ENCODE measurements at places on chromosomes 6 and 20. TPM values are rescaled to one million over a fixed set of nuclear protein-coding genes. Genes with fewer than 3 reads are reported as not detected.
A peak's percentile ranks its signal among the peaks of the same experiment; 100 is the strongest.

GRCh38 chr6:44176762-44177509, 18.3 kb downstream of the CAPN11 start:
- no peak for DNase-seq

The MRAP2 gene
- polyA plus RNA-seq: 4.2 TPM

- no peak for DNase-seq
Measured at GRCh38 chr20:63627751-63628245, 897 bp upstream of the GMEB2 start.

DNA sequence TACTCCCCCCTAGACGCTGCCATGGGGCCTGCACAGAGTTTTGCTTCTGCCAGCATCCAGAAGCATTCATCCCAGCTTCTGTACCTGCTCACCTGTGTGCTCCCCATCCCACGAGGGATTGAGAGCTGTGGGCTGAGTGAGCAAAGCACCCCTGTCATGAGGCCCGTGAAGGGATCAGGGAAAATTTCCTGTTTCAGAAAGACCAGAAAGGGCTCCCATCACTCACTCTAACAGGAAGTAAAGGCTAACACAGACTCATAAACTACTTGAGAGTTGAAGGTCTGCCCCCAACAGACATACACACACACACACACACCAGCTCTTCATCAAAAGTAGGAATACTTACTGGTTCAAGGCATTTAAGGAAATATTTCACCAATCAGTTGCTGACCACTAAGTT, 256.5 kb upstream of the NT5E start:
- DNase-seq: no peak

DNA sequence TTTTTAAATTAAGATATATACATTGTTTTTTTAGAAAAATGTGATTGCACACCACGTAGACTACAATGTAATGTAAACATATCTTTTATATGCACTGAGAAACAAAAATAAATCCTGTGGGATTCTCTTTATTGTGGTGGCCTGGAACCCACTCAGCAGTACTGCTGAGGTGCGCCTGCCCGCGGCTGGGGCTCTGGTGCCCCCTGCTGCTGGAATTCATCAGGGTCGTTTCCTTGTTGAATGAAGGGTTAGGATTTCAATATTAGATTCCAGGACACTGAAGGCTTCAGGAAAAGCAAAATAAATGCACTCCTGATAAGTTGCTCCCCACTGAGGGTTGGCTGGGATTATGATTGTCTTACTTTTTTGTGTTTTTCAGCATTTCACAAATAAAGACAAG, 175.8 kb upstream of the GGTLC1 start:
- no peak for DNase-seq

GRCh38 chr6:108846101-108846500, 2.1 kb upstream of the ARMC2 start:
- DNase-seq: no peak

- DNase-seq: no peak
Measured at GRCh38 chr6:144216668-144217218, 66.4 kb downstream of the STX11 start.

- peak; percentile 46 for DNase-seq
Measured at GRCh38 chr20:40848526-40848925, 159.5 kb upstream of the MAFB start.

The CTCFL gene
- 2.7 TPM for polyA plus RNA-seq

DNA sequence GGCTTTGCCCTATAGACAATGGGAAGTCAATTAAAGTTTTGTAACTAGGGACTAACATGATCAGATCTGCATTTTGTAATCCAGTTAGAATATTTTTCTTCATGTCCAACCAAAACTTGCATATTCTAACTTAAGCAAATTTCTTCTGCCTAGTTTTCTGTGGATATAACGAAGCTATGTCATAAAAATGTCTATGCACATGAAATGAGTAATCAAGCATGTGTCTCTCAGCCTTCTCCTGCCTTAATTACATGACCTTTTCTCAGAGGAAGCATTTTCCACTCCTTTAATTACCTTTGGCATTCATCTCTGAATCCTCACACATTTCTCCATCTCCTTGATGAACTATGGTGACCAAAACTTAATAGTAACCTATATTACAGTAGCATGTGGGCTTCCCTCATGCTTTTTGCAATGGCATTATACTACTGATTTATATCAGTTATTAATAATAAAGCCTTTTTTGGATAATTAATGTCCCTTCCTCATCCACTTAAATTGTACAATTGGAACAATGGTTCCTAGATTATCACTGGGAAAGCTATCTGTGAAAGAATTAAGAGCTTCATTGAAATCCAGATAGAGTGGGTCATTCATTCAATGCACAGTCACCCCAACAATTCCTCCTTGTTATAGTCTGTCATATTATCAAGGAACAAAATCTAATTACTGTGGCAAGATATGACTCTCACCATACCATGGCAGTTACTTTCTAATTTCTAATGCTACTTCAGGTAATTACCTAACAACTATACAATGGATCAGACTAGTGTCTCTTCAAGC, 19.1 kb upstream of the FBXO9 start:
- DNase-seq: no peak

- DNase-seq: no peak
Measured at GRCh38 chr6:27452496-27452897, 20.4 kb downstream of the ZNF184 start.

DNA sequence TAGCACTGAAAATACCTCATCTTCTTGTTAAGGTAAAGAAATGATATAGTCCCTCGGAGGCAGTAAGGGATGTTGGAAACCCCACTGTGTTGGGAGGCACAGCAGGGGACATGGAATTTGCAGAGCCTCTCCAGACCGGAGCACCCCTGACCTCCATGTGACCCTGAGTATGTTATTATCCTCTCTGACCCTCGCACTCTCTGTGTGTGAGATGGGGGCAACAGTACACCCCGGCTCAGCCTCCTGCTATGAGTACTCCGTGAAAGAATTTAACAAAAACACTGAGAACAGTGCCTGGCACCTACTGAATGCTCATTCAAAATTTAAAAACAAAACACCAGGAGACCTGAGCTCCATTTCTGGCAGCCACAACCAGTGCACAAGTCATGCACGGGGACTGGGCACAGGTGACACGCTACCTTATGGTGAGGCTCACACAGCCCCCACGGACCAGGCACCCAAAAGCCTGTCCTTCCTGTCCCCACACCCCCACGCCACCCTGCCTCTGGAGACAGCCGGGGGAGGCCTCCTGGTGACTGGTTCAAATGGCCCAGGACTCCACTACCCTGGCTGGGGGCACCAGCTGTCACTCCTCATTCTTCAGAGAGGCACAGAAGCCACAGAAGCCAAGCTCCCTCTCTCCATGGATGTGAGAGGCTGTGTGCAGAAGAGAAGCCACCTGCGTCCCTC, 6.1 kb downstream of the NINL start:
- DNase-seq: no peak

GRCh38 chr20:17491488-17491887, 39.7 kb downstream of the BFSP1 start:
- DNase-seq: no peak

GRCh38 chr6:4403828-4404227, 268.5 kb upstream of the ECI2 start:
- DNase-seq: no peak

The LHFPL5 gene
- polyA plus RNA-seq: 0.12 TPM

DNA sequence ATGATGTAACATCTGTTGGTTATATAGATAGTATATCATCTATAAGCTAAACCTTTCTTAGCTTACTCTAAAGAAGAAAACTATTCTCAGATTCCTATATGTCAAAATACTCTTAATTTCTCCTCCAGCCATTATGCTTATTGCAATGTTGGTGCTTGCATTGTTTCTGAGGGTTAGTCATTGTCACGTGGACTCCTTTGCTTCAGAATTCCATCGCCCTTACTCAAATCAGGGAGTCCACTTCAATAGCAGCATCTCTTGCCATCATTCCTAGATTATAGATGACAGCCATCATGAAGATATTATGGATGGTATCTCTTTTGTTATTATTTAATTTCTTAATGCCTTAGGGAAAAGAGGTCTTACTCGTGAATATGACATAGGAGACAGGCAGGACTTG, 776.1 kb downstream of the TENT5A start:
- DNase-seq: no peak

DNA sequence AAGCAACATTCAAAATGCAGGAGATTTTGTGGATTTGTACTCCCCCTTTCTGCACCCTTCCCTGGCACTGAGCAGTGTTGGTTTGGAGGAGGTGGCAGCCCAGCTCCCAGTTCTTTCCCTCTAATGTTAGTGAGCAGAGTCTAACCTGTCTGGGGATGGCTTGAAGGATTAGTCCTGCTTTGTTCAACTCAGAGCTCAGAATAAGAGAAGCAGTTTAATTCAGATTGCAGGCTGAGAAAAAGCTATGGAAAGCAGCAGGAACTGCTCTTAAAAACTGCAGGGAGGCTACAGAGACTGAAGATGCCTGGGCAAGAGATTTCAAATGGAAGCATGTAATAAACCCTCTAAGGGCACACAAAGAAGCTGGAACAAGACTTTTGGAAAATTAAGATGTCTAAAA, 223.4 kb upstream of the GGTLC1 start:
- DNase-seq: no peak

The PACSIN1 gene
- 0.78 TPM for polyA plus RNA-seq

- no peak for DNase-seq
Measured at GRCh38 chr6:168838037-168838399, 397.0 kb downstream of the SMOC2 start.

The BTN3A1 gene
- 28.3 TPM for polyA plus RNA-seq

The SLC13A3 gene
- polyA plus RNA-seq: 17.4 TPM

GRCh38 chr20:14193443-14193842, 144.0 kb downstream of the FLRT3 start:
- DNase-seq: no peak

DNA sequence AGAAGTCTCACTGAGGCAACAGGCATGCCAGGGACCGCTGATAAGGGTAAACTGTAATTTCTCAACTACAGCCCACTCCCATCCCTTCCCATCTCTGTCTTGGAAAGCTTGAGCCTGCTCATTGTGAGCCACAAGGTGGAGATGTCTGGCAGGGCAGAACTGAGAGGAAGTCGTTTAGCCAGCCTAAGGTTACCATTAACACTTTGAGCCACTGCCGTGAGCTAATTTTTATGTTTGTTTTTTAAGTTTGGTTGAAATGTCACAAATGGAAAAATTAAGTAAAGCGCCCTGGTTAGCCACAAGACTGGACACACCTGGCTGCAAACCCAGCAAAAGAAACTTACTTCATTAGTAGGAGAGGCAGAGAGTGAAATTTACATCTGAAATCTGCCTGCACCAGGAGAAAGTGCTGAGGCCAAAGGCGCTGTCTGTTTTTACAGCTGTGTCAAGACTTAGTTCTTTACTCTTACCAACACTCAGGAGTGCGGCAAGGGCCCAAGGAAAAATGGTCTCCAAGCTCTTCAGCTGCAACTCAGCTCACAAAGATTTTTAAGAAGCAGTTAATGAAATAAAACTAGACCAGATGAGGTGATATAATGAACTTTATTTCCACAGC, 50.0 kb upstream of the FAM83C start:
- no peak for DNase-seq

DNA sequence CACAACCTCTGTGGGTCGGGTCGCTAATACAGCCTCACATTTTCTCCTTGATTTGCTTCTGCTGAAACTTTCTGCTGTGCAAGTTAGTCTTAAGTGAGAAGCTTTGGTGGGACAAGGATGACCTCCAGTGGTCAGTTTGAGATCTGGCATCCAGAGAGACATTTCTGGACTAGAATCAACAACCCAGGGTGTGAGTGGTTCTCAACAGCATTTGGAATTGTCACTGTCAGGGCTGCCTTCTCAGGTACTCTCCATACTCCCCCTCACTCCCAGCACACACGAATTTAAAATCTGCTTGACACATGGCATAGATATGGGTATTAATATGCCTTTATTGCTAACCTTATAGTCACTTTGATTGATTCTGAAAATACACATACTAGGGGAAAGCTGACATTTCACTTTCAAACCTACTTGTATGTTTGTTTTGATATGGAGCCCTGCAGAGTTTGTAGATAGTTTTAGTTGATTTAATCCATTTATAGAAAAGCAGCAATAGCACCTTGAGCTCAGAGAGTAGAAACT, 13.2 kb downstream of the OTOR start:
- DNase-seq: peak; percentile 68

DNA sequence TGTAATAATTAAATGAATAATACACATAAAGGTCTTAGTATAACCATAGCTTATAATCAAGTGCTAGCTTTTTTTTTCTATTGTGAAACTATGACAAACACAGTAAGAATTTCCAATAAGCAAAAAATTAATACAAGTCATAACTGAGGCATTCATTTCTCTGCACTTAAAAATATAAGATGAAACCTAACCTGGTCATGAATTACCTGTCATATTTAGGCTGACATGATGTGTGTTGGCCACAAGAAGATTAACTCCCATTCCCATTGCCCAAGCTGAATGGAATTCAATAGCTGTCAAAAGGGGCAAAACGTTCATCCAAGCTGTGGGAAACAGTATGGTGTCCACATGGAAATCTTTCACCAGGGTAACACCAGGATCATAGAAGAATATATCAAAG, 5.4 kb downstream of the VNN2 start:
- no peak for DNase-seq

The ENPP5 gene
- 14.0 TPM for polyA plus RNA-seq

DNA sequence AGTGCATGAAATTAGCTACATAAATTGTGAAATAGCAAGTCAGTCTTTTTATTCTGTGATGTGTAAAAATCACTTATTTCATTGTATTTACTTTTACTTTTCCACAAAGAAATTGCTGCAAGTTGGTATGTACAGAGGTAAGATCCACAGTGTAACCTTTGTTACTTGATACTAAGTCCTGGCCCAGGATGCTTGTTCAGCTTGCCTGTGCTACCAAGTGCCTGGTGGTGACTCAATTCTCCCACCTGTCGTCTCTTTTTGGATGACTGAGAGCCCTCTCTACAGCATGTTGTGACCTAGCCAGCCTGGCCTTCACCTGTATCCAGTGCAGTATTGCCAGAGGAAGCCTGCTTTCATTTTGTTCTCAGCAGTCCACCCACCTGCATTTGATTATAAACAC, 54.9 kb downstream of the ANKRD6 start:
- DNase-seq: no peak

GRCh38 chr6:32685603-32686002, 19.1 kb upstream of the HLA-DQB1 start:
- no peak for DNase-seq

The ARMH2 gene
- not detected for polyA plus RNA-seq

DNA sequence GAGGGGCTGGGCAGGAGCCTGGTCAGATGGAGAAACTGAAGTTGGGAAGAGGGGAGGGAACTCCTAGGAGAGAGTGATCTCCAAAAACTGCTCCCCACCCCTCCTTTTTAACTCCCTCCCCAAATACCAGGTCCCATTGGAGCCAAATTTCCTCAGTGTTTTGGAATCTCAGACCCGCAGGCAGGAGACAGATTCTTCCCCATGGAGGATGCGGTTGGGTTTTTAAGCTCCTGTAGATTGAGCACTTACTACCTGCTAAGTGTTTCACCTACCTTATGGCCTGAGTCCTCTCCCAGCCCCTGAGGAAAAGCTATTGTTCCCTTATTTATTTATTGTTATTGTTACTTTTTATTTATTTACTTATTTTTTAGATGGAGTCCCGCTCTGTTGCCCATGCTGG, 73.2 kb downstream of the CEBPB start:
- no peak for DNase-seq

DNA sequence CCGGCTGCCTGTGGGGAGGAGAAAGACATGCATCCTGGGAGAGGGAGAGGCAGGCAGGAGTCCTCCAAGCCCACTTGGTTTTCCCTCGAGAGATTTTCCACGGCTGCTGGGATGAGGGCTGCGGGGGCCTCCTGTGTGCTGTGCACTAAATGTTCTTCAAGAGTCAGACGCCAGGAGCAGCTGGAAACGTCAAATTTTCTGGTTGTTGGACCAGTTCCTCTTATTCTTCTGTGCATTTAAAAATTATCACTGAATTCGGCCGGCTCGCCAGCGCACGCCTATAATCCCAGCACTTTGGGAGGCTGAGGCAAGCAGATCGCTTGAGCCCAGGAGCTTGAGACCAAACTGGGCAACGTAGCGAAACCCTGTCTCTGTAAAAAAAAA, 32.8 kb upstream of the NTSR1 start:
- DNase-seq: no peak
